ENCODE measurements at places on chromosomes 11 and 22.

- no peak for DNase-seq
These were observed 2.2 kb downstream of the INPP5J start for GRCh38 chr22:31124811-31125465.

DNA sequence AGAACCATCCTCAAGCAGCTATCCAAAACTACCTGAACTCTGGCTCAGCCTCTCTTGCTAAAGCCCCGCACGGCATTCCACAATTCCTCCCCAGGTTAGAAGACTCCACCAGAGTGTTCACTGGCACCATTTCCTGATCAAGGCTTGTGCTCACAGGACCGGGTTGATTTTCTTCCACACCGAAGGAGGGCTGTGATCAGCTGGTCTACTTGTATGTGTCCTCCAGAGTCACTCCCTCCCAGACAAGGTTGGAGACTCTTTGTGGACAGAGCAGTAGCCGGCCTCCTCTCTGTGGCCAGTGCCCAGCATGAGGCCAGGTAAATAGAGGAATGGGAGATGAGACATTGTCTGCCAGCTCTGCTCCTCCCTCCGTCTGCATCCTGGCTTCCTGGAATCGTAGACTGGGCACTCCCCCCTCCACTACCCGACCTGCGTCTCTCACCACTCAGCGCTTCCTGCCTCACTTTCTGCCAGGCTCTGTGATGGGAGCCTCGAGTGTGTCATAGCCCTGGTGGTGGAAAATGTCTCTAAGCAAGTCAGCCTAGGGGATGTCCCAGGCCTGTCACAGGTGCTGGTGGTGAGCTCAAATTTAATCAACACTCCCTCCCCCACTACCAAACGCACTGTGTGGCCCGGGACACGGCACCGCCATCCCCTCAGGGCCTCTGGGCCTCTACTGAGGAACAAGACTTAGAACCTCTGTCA, 12.5 kb upstream of the TMPRSS6 start:
- peak; percentile 15 for DNase-seq

GRCh38 chr11:9528573-9529333, 44.7 kb upstream of the WEE1 start:
- DNase-seq, result no peak

DNA sequence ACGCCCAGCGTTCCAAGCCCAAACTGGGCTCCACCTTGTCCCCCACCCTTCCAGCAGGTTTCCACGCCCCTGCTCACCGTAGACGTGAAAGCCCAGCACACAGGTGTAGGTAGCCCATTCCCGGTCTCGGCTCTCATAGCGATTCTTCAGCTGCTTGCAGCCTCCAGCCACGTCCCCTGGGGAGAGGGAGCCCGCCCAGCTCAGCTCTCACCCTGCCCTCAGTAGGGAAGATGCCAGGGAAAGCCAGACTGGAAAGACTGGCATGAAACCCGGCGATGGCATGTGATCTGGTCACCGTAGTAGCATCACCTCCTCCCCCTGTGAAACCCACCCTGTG, 1.4 kb upstream of the MTA2 start:
- no peak for DNase-seq

DNA sequence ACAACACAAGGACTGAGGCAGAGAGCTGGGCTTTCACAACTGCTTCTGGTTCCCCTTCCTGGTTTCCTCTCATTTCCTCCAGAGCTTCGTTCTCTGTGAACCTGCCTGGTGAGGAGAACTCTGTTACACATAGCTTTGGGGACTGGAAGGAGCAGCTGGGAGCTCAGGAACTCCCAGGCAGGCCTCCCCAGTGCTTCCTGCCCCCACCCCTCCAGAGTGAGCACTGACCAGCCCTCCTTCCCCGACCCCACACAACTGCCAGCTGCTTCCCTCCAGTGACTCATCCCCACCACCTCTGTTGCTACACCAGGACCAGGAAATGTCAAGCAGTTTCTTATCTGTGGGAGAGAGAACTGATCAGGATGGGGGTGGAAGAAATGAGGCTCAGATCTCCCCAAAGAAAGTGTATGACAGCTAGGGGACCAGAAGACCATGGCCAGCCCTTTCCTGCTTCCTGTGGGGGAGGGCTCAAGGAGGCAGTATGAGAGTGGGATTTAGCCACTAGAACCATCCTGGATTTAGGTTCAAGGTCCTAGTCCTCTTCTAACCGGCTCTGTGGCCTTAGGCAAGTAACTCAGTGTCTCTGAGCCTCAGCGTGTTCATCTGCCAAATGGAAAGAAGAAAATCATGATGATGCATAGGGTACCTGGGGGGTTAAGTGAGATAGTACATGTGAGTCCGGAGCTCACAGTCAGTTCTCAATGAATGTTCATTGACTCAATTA, 4.5 kb upstream of the TP53I11 start:
- peak; percentile 69 for DNase-seq

- DNase-seq, result no peak
These were observed 38.8 kb downstream of the PRDM11 start for GRCh38 chr11:45185228-45185729.

DNA sequence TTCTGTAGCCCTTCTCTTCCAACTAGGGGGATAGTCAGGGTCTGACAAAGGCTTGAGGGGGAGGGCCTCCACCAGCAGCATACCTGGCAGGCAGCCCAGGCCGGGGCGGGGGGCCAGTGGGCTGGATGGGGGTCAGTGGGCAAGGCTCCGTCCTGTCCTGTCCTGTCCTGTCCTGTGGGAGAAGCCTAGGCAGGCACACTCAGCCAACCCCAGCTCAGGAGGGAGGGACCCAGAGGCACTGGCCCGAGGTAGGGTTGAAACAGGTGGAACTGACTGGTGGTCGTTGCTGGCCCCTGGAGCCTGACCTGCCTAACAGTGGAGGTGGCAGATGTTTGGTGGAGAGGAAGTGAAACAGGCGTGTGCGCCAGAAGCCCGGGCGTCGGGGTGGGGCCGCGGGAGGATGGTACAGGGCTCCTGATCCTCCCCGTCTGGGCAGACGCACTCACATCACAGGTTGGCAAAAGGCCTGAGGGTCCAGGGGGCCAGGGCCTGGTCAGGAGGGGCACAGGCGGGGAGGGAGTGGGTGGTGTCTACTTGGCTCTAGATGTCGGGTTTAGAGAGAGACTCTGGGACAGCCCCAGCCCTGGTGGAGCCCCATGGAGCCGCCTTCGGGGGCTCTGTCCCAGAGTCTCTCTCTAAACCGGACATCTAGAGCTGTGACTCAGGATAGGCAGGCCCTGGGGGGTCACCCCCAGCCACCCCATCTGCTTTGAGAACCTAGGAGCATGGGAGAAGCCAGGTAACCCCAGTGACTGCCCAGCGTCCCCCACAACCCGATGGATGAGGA, 32.5 kb upstream of the GRAMD4 start:
- DNase-seq, result no peak

DNA sequence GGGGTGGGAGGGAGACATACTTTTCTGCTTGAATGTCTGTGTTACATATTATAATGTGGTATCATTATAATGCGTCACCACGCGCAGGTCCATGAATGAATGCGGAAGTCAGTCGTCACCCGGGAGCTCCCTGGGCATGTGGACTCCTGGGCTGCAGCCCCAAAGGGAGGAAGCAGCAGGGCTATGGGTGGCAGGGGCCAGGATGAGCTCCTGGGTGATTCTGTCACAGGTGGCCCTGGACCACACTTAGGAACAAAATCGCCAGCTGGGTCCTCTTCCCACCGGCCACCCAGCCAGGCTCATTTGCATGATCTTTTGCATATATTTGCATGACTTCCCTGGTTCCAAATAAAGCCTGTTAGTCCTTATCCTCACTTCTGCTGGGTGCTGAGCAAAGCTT, 51.2 kb downstream of the KCNJ4 start:
- no peak for DNase-seq

DNA sequence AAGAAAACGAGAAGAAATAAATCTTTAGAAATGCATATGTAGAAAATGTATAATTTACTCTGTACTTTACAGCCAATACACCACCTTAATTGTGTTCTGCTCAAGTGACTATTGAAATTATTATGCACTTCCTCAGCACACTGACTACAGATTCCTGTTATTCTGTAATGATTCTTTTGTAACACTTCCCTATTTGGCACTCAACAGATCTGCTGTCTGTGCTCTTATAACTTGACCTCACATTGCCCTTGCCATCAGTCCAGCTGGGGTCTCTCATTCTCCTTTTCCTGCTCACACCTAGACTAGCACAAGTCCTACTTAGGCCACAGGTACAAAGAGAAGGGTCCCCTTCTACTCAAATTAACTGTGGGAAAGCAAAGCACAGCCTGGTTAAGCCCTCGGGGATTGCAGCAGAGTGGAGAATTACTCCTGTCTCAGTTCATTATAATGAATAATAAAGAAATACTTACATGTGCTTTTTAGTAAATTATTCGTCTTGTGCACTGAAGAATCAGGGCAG, 860.4 kb downstream of the OPCML start:
- DNase-seq, result peak; percentile 17

- DNase-seq, result no peak
These were observed 92.8 kb downstream of the USP35 start for GRCh38 chr11:78281511-78281910.
